ENCODE measurements at places on chromosomes 13 and 19. TPM values are rescaled to one million over a fixed set of nuclear protein-coding genes. Genes with fewer than 3 reads are reported as not detected.

GRCh38 chr19:10533646-10534386, 9.9 kb upstream of the ATG4D start:
- DNase-seq: no peak

DNA sequence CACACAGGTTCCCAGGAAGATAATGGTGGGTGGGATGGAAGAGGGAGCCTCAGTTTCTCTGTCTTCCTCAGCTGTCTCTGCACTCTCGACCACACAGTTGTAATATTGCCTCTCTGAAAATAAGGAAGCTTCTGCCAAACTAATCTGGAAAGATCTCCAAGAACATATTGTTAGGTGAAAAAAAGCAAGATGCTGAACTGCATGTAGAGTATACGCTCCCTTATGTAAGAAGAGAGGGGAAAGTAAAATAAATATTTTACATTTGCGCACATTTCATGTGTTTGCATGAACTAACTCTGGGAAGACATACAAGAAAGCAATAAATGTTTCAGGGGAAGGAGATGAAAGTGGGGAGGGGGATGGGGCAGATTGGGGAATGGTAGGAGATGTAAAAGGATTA, 41.9 kb upstream of the CACNA1A start:
- no peak for DNase-seq

- no peak for DNase-seq
Measured at GRCh38 chr19:16627928-16628182, 149 bp downstream of the MED26 start.

GRCh38 chr13:57302604-57303003, 135.6 kb downstream of the PRR20E start:
- no peak for DNase-seq

GRCh38 chr19:10292789-10293636, 3.3 kb downstream of the ICAM5 start:
- peak; percentile 50 for DNase-seq

DNA sequence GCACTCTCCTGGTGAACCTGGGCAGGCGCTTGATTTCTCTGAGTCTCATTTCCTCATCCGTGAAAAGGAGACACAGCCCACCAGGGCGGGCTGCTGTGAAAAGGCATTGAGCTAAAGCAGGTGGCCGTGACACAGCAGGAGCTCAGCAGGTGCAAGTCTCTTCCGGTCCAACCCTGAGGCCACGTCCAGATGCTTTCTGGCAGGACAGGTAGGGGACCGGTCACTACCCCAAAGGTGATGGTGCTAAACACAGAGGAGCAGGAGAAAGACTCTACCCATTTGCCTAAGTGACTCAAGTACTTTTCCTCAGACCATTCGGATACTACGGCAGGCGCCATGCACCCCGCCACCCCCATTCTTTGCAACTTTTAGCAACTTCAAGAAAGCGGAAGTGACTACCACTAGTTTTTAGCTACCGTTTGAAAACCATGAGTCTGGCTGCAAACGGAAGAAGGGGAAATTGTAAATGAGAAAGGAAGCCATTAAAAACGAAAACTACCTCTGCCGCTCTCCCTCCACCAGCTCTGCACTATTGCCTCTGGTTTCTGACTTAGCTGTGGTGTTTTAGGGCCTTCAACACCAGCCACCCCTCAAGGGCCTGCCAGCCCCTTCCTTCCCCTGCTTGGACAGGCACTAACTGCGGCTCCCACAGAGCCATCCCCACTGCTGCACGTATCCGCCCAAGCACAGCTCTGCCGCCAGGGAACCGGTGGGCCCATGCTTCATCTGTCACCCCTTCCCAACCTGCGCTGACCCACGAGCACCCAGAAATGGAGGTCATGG, 4.8 kb downstream of the PPP6R1 start:
- peak; percentile 18 for DNase-seq

GRCh38 chr13:55815458-55816033, 1325.2 kb upstream of the PRR20A start:
- DNase-seq: no peak

- no peak for DNase-seq
Measured at GRCh38 chr13:62631619-62632018, 1216.0 kb upstream of the PCDH20 start.

DNA sequence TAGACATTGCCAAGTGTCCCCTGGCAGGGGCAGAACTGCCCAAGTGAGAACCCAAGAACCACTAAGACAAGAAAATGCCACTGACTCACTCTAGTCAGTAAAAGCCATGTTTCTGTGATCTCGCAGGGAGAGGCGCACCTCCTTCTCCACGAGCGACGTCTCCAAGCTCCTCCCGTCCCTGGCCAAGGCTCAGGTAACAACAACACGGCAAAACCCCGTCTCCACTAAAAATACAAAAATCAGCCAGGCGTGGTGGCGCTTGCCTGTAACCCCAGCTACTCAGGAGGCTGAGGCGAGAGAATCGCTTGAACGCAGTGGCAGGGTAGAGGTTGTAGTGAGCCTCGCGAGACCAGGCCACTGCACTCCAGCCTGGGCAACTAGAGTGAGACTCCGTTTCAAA, 17.5 kb upstream of the USE1 start:
- DNase-seq: peak; percentile 83

DNA sequence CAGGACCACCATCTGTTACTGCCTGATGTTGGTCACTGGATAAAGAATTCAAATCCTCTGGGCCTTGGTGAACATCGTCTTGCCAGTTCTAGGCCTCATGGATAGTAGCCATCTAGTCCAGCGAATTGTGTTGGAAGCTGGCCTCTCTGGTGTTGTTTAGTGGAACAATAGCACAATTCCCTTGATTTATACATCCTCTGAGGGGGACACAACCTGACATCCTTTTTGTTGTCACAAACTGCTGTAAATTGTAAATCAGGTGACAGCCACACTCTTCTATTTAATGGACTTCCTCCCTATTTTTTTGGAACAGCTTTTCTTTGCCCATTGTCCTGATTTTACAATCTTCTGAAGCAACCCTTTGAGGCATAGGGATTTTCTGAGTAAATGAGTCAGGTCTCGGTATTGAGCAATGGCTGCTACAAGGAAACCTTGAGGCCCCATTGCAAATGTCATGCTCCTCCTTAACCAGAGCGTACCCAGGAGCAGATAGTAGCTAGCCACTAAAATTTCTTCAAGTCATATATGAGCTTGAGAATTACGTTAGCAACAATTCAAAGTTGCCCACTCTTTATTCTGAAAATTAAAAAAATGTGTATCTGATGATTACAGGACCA, 263.3 kb downstream of the COG6 start:
- DNase-seq: no peak

GRCh38 chr13:27977476-27978300, 8.6 kb upstream of the CDX2 start:
- DNase-seq: no peak

DNA sequence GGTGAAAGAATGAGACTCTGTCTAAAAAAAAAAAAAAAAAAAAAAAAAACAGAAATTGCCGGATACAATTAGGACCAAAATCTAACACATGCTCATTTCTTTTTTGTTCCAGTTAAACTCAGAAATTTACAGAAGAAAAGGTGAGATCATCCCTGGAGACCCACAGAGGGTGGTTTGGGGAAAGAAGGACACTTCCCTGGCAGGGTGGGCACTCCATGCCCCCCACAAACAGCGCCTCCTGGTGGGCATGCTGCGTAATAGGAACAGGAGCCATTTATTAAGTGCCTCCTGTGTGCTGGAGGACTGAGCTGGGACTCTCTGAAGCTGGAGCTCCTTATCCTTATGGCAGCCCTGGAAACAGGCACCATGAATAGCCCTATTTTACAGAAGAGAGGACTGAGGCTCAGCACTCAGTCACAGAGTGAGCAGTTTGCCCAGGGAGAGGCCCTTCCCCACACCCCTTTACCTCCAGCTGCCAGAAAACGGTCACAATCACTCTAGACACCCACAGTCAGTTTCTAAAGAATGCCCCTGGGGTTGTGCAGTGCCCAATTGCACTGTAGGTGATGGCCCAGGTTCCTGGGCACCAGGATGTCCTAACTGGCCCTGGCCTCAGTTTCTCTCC, 10.1 kb downstream of the C19orf38 start:
- no peak for DNase-seq

GRCh38 chr13:31209172-31209840, 9.5 kb downstream of the B3GLCT start:
- DNase-seq: peak; percentile 61

DNA sequence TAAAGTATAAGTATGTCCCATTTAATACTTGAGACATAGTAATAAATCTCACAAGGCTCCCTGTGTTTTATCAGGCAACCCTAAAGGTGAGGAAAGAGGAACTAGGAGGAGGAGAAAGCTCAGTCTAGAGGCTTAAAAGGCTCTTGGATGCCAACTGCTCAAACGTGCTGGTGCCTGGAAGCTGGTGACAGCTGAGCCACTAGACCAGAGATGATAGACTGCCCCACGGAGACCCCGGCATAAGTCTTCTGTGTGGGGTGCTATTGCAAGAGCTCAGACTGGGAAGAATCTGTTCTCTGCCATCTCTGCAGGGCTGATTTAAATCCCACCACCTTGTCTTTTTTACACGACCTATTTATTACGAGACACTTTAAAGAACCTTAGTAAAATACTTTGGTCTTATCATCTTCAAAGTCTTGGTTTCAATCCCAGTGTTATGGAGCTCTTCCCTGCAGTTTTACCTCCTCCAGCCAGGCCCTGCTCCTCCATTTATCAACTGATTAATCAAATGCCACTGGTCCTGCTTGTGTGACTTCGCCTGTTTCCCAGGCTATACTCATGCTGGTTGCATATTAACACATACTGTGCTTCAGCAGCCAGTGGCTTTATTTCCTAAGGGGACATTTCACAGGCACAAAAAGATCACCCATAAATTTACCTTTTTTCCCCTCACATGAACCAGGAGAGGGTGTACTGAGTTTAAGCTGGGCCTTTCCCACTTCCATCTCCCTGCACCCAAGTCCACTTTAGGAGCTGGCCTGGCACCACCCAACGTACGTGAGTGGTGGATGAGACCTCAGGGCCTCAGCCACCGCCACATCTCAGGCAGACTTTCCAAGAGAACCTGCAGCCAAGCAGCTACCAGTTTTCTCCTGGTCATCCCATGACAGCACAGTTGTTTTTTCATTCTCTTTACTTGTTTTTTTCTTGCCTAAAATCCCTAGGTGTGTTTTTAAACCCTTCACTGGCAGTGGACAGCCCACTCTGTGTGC, 7.8 kb upstream of the ATP12A start:
- no peak for DNase-seq

GRCh38 chr13:99797691-99798090, 173.9 kb downstream of the ZIC5 start:
- no peak for DNase-seq

- DNase-seq: no peak
Measured at GRCh38 chr19:861141-861755, 1.8 kb downstream of the CFD start.

DNA sequence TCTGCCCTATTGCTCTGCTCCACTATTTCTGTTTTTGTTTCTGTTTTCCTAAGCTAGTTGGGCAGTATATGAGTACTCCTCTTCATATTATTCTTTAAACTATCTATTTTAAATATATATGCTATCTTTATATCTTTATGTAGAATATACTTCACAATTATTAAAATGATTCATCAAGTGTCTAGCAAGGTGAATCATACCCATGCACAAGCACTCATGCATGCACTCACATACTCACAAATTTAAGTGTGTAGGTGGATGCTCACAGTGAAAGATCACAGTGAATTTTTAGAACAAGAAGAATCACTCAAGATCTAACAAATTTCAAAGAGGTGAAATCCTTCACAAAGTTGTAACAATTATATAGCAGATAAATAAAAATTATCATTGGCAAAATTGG, 435.6 kb upstream of the SLITRK5 start:
- DNase-seq: no peak

- no peak for DNase-seq
Measured at GRCh38 chr19:989381-990081, 5.4 kb downstream of the WDR18 start.

- no peak for DNase-seq
Measured at GRCh38 chr19:29715701-29716581, 880 bp upstream of the C19orf12 start.

- DNase-seq: no peak
Measured at GRCh38 chr13:42971691-42972347, 20.2 kb downstream of the EPSTI1 start.

GRCh38 chr19:39208175-39208795, 4.2 kb upstream of the SYCN start:
- no peak for DNase-seq

DNA sequence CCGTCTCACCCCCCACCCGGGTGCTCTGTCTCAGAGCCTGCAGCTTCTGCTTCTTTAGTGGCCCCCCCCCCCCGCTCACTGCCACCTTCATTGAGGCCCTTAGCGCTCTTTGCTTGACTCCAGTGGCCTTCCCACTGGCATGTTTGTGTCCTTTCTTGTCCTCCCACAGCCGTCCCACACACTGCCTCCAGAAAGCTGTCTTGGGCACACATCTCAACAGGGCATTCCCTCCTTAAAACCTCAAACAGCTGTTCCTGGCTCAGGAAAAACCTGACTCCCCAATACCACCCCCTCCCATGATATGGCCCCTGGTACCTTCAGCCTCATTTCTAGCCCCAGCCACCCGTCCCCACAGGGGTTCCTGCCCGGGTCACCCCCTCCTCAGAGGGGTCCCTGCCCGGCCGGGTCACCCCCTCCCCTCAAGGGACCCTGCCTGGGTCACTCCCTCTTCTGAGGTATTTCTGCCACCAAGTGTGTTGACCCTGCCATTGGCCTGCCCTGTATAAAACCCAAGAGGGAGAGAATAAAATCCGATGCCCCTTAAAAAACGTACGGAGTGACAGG, 8.9 kb downstream of the B3GLCT start:
- no peak for DNase-seq

- DNase-seq: peak; percentile 36
Measured at GRCh38 chr19:14023404-14024235, 4.3 kb upstream of the RLN3 start.

DNA sequence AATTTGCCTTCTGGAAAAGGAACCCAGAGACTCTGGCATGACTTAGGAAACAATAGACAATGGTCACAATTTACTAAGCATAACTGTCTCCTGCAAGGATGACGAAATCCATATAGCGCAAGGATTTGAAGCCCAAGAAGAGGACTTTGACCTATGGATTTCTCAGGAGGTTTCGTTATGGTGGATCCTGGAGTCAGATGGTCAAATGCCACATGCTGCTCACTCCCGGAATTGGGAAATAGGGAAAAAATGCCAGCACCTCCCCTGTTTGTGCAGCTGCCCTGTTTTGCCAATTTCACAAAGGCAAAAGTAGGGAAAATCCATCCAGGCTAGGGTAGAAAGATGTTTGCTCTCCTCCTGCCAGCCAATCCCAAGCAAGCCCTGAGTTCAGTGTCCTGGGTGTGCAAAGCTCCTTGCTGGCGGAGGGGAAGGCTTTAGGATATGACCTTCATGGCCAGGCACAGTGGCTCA, 23.4 kb downstream of the RDH8 start:
- no peak for DNase-seq

GRCh38 chr19:12648088-12648487, 18.5 kb downstream of the MAN2B1 start:
- peak; percentile 42 for DNase-seq

LILRB1 gene
- 0.45 TPM for total RNA-seq

TEX26 gene
- total RNA-seq: not detected

MISP3 gene
- total RNA-seq: 9.9 TPM

PALM3 gene
- total RNA-seq: 4.9 TPM

PNMA8A gene
- 24.6 TPM for total RNA-seq

FUZ gene
- 27.5 TPM for total RNA-seq

MYPOP gene
- 1.8 TPM for total RNA-seq

ZNF730 gene
- total RNA-seq: not detected

SMIM24 gene
- not detected for total RNA-seq

ZNF565 gene
- 7.3 TPM for total RNA-seq

MAST1 gene
- total RNA-seq: 0.56 TPM

ZNF100 gene
- 9.4 TPM for total RNA-seq

LRRC4B gene
- total RNA-seq: 0.59 TPM

ZNF837 gene
- 6.3 TPM for total RNA-seq

CEACAM8 gene
- total RNA-seq: not detected

ZNF497 gene
- total RNA-seq: 16.2 TPM

RNF17 gene
- 0.83 TPM for total RNA-seq
